ENCODE measurements at places on chromosomes 11 and 22. TPM values are rescaled to one million over a fixed set of nuclear protein-coding genes. Genes with fewer than 3 reads are reported as not detected.

The PRR33 gene
- not detected for total RNA-seq

The RIMBP3B gene
- total RNA-seq = 0.47 TPM

DNA sequence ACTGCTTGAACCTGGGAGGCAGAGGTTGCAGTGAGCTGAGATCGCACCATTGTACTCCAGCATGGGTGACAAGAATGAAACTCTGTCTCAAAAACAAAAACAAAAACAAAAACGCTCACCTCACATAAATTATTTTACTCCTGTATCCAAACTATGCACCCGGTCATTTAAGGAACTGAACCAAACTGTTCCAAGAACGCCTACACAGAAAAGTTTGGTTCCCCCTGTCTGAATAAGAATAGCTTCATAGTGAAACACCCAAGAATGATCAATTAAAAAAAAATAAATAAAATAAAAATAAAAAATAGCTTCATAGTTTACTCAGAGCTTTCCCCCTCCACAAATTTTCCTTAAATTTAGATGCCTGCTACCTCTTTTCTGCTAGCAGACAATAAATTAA is 13.7 kb downstream of the NUP98 start:
- no peak for DNase-seq

The FGF3 gene
- not detected for total RNA-seq

DNA sequence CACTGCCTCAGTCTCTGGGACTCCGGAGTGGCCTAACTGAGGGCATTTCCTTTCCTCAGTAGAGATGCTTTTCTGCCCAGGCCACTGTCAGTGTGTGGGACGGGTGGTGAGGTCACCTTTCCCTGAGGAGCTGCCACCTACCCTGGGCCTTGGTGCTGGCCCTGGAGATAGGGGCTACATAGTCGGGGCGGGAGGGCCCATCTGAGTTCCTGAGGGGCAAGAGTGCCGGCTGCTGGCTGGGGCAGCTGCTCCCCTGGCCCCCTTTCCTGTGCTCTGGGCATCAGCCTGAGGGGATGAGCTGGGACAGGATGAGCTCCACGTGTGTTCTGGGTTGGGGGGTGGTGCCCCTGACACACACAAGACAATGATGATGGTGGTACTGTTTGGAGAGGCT is 5.4 kb downstream of the KCNC1 start:
- peak; percentile 51 for DNase-seq

The CSKMT gene
- 19.4 TPM for total RNA-seq

The RHOG gene
- total RNA-seq = 175 TPM

- DNase-seq = peak; percentile 61
These were observed 5.3 kb upstream of the CREB3L1 start for GRCh38 chr11:46271875-46272815.

- DNase-seq = no peak
These were observed 115.7 kb upstream of the NNMT start for GRCh38 chr11:114180301-114181055.

DNA sequence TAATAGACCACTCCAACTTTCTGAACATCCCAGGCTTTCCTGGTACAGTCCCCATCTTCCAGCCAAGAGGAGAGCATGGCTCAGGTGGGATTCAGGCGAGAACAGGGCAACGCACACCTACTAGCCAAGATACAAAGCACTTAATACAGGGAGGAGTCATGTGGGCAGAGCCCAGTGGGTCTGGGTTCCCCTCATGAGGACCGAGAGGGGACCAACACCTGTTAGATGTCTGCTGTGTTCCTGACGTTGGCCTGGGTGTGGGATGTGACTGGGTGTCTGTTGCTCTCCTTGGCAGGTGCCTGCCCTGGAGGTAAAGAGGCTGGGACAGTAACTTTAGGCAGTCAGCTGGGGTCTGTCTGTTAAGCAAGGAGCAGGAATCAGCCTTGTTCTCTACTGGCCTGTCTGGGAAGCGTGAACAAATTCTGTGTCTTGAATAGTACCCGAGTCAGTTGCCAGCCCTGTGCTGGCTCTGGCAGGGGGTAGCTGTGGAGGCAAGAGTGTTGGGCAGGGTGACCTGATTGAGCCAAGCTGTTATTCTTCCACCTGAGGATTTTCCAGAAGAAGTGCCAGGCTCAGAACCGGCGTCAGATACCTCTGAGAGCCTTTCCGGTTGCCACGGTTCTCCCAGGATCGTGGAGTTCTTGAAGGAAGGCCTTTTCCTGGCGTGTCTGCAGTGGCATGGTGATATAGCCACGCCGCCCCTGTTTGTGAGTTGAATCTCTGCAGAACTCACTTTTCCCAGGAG is 56.3 kb downstream of the BCR start:
- DNase-seq = no peak

All from spleen (tissue), 13 donors.